Chondrocyte (in vitro differentiated cells): ENCODE measurements at places on chromosomes 16 and 17.

- H3K4me1 ChIP-seq: peaks cover 51% of the 10 kb centered on the region
- no peaks in the 10 kb centered on the region for H3K27me3 ChIP-seq
- H3K4me3 ChIP-seq: no peak overlapping the region
- no peaks in the 10 kb centered on the region for H3K36me3 ChIP-seq
These were observed 210.7 kb downstream of the STX8 start for GRCh38 chr17:9364837-9365430.

DNA sequence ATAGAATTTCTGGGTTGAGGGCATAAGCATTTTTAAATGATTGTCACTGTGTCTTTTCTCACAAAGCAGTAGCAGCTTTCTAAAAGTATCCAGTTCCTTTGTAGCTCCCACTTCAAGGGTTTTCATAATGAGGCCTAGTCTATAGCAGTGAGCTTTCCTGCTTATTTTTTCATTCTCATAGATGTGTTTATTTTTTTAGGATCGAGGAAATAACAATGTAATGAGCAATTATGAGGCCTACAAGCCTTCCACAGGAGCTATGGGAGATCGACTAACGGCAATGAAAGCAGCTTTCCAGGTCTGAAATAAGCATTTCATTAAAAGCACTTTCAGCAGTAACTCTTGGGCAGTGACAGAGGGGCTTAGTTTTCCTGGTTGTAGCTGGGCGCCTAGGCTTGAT, 10.6 kb upstream of the PSMC5 start:
- H3K4me1 ChIP-seq: peaks cover 6% of the 10 kb centered on the region
- H3K27ac ChIP-seq: peak overlapping the region; percentile 49
- no peak for DNase-seq
- no peak overlapping the region for H3K4me3 ChIP-seq

DNA sequence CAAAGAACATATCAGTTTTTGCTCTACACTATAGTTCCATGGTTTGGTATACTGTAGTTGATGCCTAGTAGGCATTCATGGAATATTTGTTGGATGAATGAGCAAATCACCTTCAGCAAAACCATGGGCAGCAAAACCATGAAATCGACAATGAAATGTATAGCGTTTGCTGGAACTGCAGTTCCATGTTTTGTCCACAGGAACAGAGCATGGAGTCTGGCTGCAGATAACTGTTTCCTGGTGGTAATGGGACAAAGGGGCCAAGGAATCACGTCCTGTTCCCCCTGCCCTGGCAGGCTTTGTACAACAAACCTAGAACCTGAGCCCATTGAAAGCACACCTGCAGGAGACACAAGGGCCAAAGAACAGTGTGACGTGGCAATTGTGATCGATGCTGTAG, 101.1 kb downstream of the USP31 start:
- no peak overlapping the region for H3K4me3 ChIP-seq
- DNase-seq: no peak
- H3K27ac ChIP-seq: no peak overlapping the region
- peaks cover 16% of the 10 kb centered on the region for H3K27me3 ChIP-seq
- no peaks in the 10 kb centered on the region for H3K36me3 ChIP-seq

- no peak for DNase-seq
- peaks cover 31% of the 10 kb centered on the region for H3K36me3 ChIP-seq
- H3K27me3 ChIP-seq: no peaks in the 10 kb centered on the region
- no peak overlapping the region for H3K4me3 ChIP-seq
These were observed 45.6 kb downstream of the KNOP1 start for GRCh38 chr16:19672378-19672777.

DNA sequence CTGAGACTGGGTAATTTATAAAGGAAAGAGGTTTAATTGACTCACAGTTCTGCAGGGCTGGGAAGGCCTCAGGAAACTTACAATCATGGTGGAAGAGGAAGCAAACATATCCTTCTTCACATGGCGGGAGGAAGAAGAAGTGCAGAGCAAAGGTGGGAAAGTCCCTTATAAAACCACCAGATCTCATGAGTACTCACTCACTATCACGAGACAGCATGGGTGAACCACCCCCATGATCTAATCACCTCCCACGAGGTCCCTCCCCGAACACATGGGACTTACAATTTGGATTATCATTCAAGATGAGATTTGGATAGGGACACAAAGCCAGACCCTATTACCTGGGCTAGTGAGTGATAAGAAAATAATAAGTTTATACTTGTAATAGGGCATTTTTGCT, 70.6 kb upstream of the HS3ST2 start:
- H3K4me3 ChIP-seq: no peak overlapping the region
- H3K27ac ChIP-seq: no peak overlapping the region
- H3K4me1 ChIP-seq: no peaks in the 10 kb centered on the region
- no peak for DNase-seq

GRCh38 chr17:73642659-73643000, 1.6 kb downstream of the SDK2 start:
- H3K4me3 ChIP-seq: peak overlapping the region; percentile 87
- no peaks in the 10 kb centered on the region for H3K36me3 ChIP-seq
- peaks cover 8% of the 10 kb centered on the region for H3K27me3 ChIP-seq
- DNase-seq: no peak
- H3K4me1 ChIP-seq: peaks cover 57% of the 10 kb centered on the region

DNA sequence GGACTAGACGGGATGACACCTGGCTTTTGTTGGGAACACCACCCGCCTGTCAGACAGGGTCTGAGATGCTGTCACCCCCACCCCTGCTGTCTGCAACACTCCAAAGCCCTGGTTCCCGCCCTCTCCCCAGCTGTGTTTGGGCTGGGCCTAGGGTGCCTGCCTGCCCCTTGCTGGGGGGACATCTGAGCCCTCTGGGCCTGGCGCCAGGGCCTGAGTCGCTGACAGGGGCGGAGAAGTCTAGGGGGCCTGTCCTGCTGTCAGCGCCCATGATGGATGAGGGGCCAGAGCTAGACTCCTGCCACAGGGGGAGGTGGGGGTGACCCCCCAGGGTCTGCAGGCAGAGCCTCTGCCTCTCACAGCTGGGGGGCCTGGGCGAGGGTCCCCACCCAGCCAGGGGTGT, 7.6 kb upstream of the PKMYT1 start:
- H3K4me1 ChIP-seq: peaks cover 4% of the 10 kb centered on the region
- no peak overlapping the region for H3K27ac ChIP-seq
- no peak for DNase-seq
- H3K27me3 ChIP-seq: no peaks in the 10 kb centered on the region
